Foreskin keratinocyte (primary cell): ENCODE measurements at places on chromosomes 11 and 22.

GRCh38 chr11:130476922-130477491 is 28.6 kb downstream of the ADAMTS15 start:
- no peak for DNase-seq

DNA sequence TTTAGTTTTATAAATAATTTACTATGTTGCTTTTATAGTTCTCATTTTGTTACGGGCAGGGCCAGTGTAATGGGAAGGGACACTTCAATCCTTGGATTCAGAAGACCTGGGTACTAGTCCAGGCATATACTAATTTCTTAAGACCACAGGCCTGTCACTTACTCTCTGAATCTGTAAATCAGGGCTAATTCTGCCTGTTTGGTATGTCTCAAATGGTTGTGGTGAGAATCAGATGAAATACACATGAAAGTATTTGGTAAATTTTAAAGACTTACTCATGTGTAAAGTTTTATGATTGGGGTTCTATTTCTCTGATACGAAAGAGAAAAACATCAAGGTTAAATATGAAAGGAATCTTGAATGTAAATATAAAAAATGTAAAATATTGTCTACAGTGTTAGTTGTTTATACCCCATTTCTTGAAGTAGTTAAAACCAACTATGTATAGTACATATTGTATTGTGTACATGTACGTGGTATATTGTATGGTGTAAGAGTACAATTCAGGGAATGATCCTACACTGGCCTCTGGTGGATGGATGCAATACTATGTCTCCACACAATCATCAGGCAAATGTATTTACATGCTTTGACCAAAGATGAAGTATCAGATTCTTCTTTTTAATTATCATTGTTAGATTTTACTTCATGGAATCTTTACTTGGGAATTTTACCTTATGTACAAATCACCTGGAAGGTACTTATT is 24.5 kb upstream of the RAG2 start:
- no peak for DNase-seq

DNA sequence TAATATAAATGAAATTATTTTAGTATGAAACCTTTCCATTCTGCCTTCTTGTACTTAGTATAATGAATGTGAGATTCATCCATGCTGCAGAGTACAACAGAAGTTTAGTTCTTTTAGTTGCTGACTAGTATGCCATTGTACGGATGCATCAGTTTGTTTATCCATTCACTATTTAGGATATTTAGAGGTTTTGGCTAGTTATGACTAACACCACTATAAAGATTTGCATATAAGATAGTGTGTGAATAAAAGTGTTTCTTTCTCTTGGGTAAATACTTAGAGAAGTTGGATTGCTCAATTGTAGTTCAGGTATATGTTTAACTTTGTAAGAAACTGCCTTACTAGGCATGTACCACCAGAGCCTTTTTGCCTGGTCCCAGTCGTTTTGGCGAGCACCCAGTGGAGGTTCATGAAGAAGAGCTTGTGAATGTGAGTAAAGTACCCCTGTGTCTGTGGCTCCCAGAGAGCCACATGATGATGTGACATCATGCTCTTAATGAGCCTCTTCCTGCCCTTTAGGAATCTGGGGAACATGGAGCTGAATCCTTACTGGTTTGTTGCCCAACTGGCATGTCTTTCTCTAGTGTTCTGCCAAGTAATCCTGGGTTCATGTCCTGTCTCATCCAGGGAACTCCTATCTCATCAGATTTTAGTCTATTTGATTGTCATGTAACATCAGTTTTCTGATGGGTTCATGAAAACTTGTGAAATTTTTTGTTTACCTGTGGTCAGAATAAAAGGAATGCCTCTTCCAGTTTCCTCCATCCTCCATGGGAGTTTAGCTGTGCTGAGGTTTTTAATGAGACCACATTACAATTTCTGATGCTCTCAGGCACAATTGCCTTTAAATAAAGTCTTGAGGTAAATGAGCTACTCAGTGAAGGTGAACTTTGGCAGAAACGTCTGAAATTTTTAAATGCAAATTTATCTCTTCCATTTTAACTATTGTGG is 234.8 kb downstream of the CASP12 start:
- no peak for DNase-seq

- DNase-seq: no peak
These were observed 6.6 kb upstream of the MS4A18 start for GRCh38 chr11:60717956-60718355.

GRCh38 chr11:61978703-61979661 is 11.5 kb upstream of the FTH1 start:
- no peak for DNase-seq

GRCh38 chr11:104096900-104097299 is 60.5 kb downstream of the DDI1 start:
- no peak for DNase-seq

- peak; percentile 52 for DNase-seq
These were observed 398.8 kb downstream of the GUCY1A2 start for GRCh38 chr11:106619320-106619990.

- no peak for DNase-seq
These were observed 133.0 kb downstream of the SWAP70 start for GRCh38 chr11:9796854-9797253.

GRCh38 chr11:133230431-133230830 is 301.9 kb downstream of the OPCML start:
- no peak for DNase-seq

DNA sequence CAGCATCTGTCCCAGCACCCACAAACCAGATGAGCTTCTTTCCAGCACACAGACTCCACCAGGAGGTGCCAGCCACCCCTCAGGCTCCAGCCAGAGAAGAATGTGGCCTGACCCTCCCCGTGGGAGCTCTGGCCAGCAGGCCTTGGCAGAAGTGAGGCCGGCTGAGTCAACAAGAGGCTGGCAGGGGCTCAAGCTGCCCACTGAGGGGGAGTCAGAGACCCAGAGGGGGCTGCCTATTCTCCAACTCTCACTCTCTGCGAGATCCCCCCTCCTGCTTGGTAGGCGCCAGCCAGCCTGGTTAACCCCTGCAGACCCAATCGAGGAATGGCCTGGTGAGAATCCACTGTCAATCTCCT is 10.6 kb upstream of the CDC42EP1 start:
- no peak for DNase-seq

- DNase-seq: no peak
These were observed 1.2 kb upstream of the CENPM start for GRCh38 chr22:41948142-41948541.

DNA sequence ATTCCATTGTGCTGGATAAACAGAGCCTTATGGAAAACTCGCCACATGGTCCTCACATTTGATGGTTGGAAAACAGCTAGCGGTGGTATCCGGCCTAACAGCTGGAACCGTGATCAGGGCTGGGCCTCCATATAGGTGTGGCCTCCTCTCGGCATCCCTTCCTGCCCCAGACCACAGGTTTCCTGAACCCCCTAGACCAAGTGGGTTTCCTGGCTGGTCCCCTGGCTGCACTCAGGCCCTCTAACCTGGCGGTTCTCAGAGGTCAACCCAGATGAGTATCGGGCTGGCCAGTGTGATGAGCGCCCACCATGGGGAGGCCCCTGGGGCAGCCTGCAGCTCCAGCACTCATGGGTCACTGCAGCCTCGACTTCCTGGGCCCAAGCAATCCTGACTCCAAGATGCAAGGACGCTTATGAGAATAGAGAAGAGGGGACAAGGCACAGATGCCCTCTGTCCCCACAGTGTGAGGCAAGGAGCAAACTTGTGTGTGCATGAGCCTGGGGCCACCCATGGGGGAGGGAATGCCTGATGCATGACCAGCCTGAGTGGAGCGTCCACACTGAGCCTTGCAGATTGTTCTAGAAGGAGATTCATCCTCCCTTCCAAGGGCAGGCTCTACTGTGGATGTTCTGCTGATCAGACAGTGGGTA is 53.4 kb upstream of the WNT7B start:
- DNase-seq: no peak

GRCh38 chr22:48846200-48846599 is 981.5 kb downstream of the BRD1 start:
- DNase-seq: no peak

GRCh38 chr11:31150011-31150410 is 219.5 kb downstream of the DCDC1 start:
- no peak for DNase-seq

DNA sequence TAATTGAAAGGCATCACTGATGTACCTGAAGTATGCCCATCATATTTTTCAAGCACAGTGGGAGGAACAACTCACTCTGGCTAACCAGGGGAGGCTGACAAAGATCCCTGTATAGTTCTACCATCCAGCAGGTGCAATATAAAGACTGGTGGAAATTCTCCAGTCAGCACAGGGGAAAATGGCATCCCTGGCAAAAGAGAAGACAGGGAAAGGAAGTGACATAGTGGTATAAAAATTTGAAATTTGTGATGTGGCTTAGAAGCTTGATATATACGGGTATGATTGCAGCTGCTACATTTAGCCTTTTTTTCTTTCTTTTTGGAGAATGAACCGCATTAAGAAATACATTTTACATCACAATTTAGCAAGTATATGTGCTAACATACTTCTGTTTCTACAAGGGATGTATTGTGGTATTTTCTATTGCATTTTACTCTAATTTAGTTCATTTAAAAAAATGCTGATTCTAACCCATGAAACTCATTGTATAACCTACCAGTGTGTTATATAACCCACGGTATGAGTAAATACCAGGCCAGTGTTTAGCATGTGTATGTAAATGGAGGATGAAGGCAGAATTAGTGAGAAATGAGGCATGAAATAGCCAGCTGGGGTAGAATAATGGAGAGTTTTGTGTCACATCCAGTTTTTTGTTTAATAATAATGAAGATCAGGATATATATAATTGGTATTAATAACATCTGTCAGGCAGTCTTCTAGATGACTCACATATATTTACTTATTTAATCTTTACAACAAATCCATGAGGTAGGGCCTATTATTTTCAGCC is 186.1 kb downstream of the ARHGAP42 start:
- DNase-seq: no peak

DNA sequence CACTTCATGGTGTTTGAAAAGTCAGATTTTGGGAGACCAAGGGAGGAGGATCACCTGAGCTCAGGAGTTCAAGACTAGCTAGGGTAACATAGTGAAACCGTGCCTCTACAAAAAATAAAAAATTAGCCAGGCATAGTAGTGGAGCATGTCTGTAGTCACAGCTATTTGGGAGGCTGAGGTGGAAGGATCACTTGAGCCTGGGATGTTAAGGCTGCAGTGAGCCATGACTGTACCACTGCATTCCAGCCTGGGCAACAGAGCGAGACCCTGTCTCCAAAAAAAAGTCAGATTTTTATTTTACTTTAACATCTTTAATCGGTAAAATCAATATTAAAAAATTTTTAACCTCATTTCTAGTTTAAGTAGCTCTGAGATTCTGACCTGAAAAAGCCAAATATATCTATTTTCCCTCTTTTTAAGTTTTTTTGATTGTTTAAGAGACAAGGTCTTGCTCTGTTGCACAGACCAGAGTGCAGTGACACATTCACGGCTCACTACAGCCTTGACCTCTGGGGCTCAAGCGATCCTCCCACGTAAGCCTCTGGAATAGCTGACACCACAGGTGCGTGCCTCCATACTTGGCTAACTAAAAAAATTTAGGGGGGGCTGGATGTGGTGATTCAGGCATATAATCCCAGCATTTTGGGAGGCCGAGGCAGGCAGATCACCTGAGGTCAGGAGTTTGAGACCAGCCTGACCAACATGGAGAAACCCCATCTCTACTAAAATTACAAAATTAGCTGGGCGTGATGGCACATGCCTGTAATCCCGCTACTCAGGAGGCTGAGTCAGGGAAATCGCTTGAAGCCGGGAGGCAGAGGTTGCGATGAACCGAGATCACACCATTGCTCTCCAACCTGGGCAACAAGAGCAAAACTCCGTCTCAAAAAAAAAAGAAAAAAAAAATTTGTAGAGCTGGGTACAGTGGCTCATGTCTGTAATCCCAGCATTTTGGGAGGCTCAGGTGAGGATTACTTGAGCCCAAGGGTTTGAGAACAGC is 48.4 kb downstream of the SFI1 start:
- DNase-seq: peak; percentile 54

GRCh38 chr22:27220339-27220738 is 563.0 kb downstream of the MIAT start:
- peak; percentile 68 for DNase-seq

GRCh38 chr11:121300313-121300971 is 7.9 kb downstream of the SC5D start:
- DNase-seq: no peak

- peak; percentile 30 for DNase-seq
These were observed 160.6 kb downstream of the TMEM135 start for GRCh38 chr11:87198266-87198881.

DNA sequence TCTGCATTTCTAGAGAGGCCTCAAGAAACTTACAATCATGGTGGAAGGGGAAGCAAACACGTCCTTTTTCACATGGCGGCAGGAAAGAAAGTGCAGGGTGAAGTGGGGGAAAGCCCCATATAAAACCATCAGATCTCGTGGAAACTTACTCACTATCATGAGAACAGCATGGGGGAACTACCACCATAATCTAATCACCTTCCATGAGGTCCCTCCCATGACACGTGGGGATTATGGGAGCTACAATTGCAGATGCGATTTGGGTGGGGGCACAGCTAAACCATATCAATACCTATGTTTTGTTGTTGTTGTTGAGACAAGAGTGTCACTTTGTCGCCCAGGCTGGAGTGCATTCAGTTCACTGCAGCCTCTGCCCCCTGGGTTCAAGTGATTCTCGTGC is 29.9 kb downstream of the SFI1 start:
- no peak for DNase-seq

DNA sequence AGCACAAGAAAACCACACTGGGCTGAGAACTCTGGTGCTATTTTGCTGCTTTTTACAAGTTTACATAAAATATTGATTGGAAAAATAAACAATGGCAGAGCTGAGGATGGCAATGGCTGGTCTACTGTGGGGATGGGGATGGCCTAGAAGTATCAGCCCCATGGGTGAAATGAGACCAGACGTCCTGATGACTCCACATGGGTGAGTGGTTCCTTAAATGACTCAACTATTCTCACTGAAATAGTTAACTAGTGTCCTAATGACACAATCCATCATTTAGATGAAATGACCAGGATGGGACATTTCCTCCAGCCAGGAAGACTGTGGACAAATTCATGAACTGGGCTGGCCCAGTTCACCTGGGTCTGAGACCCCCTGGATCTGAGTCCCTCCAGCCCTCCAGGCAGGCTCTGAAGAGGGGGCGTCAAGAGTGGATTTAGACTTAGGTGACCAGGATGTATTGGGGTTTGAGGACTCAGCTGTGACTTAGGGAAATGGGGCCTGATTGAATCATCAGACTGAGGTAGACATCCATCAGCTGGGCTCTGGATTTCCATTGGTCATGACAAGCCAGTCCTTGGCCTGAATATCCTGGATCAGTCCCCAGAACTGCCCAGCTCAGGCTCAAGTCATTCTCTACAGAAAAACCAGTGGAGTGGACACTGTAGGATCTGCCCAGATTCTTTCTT is 98.2 kb upstream of the IGLL5 start:
- no peak for DNase-seq

GRCh38 chr11:76729214-76729613 is 53.9 kb upstream of the TSKU start:
- no peak for DNase-seq

GRCh38 chr11:529728-530411 is 5.5 kb downstream of the HRAS start:
- DNase-seq: no peak

GRCh38 chr11:72525466-72525865 is 91.1 kb upstream of the CLPB start:
- DNase-seq: no peak
